ENCODE measurements at places on chromosomes 4 and X.

DNA sequence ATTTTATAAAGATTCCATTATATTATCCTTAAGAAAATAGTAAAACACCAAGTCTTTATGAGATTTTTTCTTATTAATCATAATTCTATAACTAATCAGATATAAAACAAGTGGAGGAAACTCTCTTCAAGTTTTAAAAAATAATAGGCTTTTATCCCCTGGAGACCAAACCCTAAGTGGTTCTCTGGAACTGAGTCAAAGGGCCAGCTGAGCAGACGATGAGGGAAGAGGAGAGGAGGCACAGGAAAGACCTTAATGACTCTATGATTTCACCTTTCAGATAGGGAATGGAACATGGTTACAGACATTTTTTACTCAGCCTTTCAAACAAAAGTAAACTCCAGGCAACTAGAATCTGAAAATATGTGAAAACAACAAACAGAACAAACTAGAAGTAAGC, 201.8 kb downstream of the SLC39A8 start:
- peak; percentile 57 for DNase-seq

DNA sequence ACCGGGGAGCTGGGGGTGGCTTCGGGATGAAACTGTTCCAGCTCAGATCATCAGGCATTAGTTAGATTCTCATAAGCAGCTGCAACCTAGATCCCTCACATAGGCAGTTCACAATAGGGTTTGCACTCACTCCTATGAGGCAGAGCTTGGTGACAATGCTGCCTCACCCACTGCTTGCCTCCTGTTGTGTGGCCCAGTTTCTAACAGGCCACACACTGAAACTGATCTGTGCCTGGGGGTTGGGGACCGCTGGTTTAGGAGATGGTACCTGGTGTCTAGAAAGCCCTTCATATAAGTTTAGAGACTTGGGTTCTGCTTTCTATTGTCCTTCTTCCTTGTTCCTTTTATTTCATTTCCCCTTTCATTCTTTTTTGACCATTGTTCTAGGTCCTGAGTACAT, 234.2 kb downstream of the FRAS1 start:
- DNase-seq: no peak

DNA sequence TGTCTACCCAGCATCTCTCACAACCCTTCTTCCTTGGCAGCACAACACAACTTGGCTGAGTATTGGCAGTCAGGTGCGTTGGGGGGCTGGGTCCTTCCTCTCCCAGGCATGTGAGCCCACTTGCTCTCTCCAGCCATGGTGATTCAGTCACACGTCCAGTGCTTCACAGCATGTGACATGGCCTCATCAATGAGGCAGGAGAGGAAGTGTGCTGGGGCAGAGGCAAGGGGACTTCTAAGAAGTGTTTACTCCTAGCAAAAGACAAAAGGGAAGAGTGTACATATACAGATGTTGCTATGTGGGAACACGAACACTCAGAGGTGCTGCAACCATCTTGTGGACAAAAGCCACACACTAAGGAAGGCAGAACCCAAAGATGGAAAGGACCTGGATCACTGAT, 380.8 kb downstream of the FBXW7 start:
- no peak for DNase-seq

- no peak for DNase-seq
Observed at GRCh38 chrX:45424326-45424725, 223.7 kb upstream of the DIPK2B start.

DNA sequence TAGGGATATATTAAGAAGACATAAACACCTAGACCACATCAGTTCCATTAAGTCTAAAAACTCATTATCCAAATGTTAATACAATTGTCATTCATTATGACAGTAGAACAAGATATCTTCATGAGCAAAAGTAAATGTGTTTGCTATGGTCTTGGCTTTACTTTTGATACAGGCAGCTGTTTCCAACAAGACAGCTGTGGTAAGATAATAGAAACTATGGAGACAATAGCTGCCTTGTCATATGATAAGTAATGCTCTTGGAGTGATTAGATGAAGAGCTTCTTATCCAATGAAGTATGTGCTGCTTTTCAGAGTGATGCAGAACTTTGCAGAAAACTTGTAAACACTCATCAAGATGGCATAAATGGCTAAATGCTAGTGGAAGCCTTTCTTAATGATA, 1066.0 kb downstream of the FSTL5 start:
- DNase-seq: no peak

Data from NCI-H1092 treated with DMSO at 0.1 percent for 48 hours (cell line).